Fibroblast of lung (primary cell): ENCODE measurements at places on chromosomes 4 and X. TPM values are rescaled to one million over a fixed set of nuclear protein-coding genes. Genes with fewer than 3 reads are reported as not detected.

GRCh38 chrX:56113785-56114436 is 118.2 kb upstream of the KLF8 start:
- no peaks in the 10 kb centered on the region for H3K4me1 ChIP-seq
- H3K4me3 ChIP-seq = no peak overlapping the region
- no peaks in the 10 kb centered on the region for H3K27me3 ChIP-seq
- H3K27ac ChIP-seq = no peak overlapping the region
- DNase-seq = no peak

- no peaks in the 10 kb centered on the region for H3K27me3 ChIP-seq
- H3K4me1 ChIP-seq = no peaks in the 10 kb centered on the region
- H3K27ac ChIP-seq = no peak overlapping the region
- H3K36me3 ChIP-seq = no peaks in the 10 kb centered on the region
Observed at GRCh38 chrX:129648514-129649267, 6.1 kb downstream of the APLN start.

GRCh38 chr4:182205306-182205705 is 37.9 kb upstream of the TENM3 start:
- no peak for DNase-seq
- H3K27me3 ChIP-seq = no peaks in the 10 kb centered on the region
- H3K36me3 ChIP-seq = no peaks in the 10 kb centered on the region
- H3K27ac ChIP-seq = no peak overlapping the region

GRCh38 chr4:61501812-61502211 is 301.7 kb downstream of the ADGRL3 start:
- no peak for DNase-seq
- H3K27me3 ChIP-seq = no peaks in the 10 kb centered on the region
- H3K36me3 ChIP-seq = no peaks in the 10 kb centered on the region
- H3K4me1 ChIP-seq = no peaks in the 10 kb centered on the region

CLCN4 gene
- total RNA-seq = 2.1 and 4.0 TPM in 2 replicates
